ENCODE measurements at places on chromosomes 6 and 20.

DNA sequence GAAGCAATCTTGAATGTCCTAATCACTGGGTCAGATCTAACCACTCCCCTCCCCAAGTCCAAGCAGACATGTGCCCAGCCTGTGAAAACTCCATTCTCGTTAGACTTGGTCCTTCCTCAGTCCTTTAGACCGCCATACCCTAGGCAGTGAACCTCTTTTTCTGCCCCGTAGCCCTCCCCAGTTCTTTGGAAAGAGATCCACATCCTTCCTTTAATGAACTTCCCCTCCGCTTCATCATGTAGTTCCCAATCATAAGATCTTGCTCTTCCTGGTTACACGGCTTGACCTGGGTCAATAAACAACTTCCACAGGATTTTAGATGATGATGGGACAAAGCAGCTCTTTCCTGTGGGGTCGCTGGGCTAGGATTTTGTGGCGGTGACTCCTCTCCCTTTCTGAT lies 9.6 kb downstream of the AHCY start:
- no peak for DNase-seq

DNA sequence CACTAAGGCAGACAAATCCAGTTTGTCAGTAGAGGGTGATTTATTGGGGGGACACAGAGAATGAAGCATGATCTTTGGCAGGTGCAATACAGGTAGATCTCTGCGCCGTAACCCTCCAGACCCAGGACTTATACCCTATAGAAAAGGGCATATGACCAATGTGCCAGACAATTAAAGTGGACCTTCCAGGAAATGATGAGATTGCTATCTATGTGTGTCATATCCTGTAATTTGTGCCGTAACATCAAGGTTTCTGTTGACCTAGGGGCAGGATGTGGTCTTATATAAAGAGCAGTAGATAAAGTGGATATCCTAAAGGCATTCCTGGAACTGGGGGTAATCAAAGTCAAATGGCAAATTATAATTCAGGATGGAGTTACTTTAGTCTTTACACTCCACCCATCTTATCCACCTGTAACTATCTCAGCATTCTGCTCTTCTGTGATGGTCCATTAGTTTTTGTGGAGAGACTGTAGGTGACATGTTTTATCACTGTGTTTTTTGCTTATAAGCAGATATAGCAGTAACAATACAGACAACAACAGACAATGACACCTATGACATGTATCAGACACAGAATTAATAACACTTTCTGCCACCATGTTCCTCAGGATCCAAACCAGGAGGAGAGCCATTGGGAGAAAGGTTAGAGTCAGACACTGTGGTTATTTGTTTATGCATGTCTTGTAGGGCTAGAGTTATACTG lies 43.1 kb upstream of the ZNF337 start:
- DNase-seq = no peak

- DNase-seq = no peak
Measured at GRCh38 chr20:22880277-22880676, 154.8 kb upstream of the SSTR4 start.

DNA sequence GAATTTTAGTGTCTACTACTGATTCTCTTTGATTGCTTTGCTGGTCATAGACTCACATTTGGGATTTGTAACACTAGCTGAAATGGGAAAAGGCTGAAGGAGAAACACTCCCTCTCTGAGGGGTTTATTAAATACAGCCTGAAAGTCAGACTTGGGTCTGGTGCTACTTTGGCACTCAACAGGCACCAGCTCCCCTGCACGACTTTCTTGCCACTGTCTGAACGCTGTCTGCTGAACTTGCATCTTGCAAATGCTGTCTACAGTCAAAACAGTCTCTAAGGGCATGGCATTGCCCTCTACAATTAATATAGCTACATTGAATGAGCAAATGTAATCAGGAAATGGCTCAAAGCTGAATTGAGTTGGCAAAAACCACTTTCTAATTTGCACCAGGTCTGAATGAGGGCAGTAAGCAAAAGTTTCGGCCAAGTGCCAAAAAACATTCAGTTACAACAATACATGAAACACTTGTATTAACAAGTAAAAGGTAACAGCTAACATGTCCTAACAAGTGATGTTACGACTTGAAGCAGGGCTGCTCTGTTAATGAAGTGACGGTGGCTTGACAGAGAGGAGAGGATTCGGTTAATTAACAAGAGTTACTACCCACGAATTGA lies 119.5 kb downstream of the FOXC1 start:
- no peak for DNase-seq

DNA sequence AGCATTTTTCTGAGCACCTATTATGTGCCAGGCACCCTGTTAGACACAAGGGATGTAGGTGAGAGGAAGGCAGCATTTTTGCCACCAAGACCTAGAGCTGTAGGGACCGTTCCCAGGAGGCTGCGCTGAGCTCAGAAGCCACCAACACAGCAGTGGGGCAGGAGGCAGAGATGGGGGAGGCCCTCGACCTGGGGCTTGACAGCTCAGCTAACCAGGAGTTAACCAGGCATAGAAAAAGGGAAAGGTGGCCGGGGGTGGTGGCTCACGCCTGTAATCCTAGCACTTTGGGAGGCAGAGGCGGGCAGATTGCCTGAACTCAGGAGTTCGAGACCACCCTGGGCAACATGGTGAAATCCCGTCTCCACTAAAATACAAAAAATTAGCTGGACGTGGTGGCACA lies 29.5 kb downstream of the KIF25 start:
- no peak for DNase-seq

- DNase-seq = no peak
Measured at GRCh38 chr6:99711925-99712324, 105.3 kb downstream of the PRDM13 start.

GRCh38 chr6:56334937-56335336 lies 87.6 kb upstream of the COL21A1 start:
- DNase-seq = no peak

DNA sequence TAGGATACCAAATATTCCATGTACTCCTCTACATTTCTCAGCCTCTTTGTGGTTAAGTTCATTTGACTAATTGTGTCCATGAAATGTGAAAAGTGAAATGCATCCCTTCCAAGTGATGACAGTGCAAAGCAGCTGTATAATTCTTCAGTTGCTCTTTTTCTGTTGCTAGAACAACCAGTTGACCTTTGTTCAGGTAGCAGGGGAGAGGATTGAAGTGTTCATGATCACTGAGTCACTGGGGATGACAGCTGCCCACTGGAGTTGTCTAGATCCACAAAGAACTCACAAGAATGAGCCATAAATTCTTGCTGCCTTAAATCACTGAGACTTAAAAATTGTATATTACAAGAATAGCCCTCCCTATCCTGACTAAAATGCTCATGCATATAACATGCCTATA lies 254.6 kb downstream of the EPHA7 start:
- DNase-seq = no peak

- peak; percentile 2 for DNase-seq
Measured at GRCh38 chr6:165456286-165456685, 146.9 kb upstream of the C6orf118 start.

- no peak for DNase-seq
Measured at GRCh38 chr20:59985164-59985563, 26.9 kb downstream of the CDH26 start.

GRCh38 chr6:36949636-36950035 lies 4.9 kb upstream of the PI16 start:
- DNase-seq = no peak

GRCh38 chr6:144834426-144835038 lies 549.4 kb downstream of the UTRN start:
- no peak for DNase-seq

GRCh38 chr20:60482221-60483008 lies 524.2 kb downstream of the CDH26 start:
- no peak for DNase-seq

- no peak for DNase-seq
Measured at GRCh38 chr20:64035066-64035932, 683 bp upstream of the C20orf204 start.

- no peak for DNase-seq
Measured at GRCh38 chr6:162485464-162485863, 242.1 kb downstream of the PRKN start.

GRCh38 chr6:149380523-149380922 lies 19.5 kb upstream of the SUMO4 start:
- no peak for DNase-seq

- DNase-seq = no peak
Measured at GRCh38 chr20:3101737-3102574, 17.4 kb upstream of the AVP start.

- no peak for DNase-seq
Measured at GRCh38 chr6:143613749-143614148, 64.0 kb upstream of the PHACTR2 start.

- no peak for DNase-seq
Measured at GRCh38 chr20:45467861-45468260, 1.7 kb upstream of the WFDC2 start.

DNA sequence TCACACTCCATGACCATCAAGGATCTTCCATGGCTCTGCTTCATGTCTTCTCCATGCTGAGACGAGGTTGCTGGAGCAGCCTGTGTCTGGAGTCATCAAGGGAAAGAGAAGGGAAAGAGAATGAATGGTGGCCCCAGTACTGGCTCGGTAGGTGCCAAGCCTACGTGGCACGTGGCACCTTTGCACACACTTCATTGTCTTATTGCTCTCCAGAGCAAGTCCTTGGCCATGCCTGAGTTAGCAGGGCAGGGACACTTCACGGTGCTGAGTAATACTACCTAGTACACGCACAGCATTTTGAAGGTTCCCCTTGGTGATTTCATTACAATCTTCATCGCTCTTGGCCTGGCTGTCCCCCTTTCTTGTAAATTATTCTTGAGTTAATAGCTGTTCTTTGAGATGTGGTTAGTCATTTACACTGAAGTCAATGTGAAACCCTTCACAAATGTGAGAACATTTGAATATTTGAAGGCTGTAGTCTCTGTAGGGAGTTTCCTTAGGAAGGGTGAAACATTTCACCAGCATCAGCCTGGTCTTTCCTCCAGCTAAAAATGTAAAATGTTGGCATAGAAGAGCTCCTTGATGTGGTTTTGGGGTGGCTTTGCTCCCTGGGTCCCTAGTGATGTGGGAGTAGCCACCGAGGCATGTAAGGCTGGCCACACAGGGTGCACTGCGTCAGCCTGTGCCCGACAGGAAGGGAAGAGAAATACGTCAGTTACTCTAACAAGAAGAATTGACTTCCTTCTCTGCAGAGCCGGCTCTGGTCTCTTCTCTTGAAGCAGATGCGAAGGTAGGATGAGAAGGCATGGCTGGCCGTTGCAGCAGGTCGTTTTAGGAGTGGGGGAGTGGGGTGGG lies at the start of gene SYTL3:
Gene SYTL3 (plus strand): TSS at position 766 of the 855 bp plus-strand sequence. CDS start 13,215 bp downstream, outside the sequence.
- no peak for DNase-seq

GRCh38 chr6:56231827-56232226 lies 15.6 kb downstream of the COL21A1 start:
- DNase-seq = no peak

DNA sequence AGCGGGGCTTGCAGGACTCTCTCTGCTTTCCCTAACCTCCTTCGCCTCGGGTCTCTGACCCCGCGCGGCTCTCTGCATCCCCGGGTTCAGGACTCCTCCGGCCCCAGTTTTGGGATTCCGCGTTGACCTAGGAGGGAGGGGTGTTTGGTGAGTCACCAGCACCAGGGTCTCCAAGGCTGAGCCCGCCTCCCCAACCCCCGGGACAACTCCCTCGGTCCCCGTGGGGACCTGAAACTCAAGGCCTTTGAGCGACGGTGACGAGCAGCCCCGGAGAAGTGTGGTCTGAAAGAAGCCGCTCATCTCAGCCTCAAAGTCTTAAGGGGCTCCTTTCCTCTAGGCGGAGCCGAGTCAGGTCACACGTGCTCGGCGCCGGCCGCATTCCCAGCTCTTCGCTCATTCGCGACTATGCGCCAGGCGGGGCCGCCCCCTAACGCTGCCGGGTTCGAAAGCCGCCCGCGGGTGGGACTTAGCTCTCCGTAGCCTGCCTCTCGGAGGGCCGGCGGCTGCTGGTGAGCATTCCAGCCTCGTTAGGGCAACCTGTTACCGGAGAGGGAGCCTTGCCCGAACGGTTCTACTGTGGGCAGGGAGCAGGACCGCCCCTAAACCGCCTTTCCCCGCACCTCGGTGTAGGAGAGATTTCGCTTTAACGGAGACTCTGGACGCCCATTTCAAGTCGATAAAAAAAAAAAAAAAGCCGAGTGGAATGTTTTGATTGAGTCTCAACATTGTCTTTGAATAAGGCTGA lies 3.0 kb upstream of the PRDM13 start:
- DNase-seq = no peak

- no peak for DNase-seq
Measured at GRCh38 chr6:111943726-111944125, 70.5 kb upstream of the FYN start.

DNA sequence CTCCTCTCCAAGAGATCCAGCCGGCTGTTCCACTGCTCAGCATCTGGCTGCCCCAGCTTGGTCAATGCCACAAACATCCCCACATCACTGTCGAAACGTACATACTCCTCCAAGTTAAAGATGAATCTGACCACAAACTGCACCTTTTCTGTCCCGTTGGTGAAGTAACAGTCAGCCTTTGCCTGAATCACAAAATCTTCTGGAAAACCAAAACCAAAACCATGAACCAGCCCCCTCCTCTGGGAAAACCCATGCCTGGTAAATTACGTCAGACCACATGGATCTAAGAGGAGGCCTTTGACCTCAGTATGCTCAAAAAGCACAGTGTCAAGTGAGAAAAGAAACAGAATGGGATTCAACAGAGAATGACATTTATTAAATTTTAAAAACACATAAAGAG lies 1.7 kb downstream of the HLA-DOB start:
- DNase-seq = no peak

DNA sequence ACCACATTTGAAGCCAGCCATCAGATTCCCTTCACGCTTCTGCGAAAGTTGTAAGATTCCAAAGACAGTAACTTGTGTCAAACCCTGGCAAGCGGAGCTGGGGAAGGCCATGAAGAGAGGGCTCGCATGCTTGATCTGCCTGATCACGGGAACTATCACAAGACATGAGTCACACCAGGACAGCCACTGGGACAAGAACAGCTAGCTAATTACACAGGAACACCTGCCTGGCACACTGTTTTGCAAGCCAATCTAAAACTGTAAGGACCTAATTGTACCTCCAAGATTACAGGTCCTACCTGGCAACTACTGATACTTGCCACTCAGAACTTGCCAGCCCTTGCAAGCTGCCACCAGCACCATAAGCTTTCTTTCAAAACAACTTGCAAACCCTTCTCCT lies 289.3 kb downstream of the KIF16B start:
- DNase-seq = peak; percentile 49

- DNase-seq = no peak
Measured at GRCh38 chr6:25630508-25631278, 21.3 kb upstream of the SCGN start.

DNA sequence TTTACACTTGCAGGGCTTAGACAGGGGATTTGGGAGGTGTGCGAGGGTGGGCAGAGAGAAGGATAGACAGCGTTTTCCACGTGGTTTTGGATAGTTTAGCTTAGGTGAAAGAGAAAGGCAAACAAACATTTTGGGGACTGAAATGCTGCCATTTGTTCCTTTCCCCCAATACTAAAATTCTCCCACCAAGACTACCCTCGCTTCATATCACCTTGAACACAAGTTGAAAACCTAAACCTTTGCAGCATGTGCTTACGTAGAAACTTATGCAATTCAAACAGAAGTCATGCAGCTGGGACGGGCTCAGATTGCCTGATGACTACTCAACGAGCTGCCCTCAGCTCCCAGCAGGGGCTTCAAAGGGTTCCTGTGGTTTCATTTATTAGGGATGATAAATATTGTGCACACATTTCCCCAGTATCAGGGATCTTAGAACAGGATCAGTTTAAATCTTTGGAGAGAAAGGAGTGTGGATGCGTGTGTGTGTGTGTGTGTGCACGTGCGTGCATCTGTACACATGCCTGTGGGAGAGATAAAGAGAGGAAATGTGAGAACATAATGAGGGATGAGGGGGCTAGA lies 77.3 kb downstream of the SLC22A23 start:
- DNase-seq = no peak

Data from retinal pigment epithelial cell (primary cell).